ENCODE measurements at places on chromosomes 3 and 15.

DNA sequence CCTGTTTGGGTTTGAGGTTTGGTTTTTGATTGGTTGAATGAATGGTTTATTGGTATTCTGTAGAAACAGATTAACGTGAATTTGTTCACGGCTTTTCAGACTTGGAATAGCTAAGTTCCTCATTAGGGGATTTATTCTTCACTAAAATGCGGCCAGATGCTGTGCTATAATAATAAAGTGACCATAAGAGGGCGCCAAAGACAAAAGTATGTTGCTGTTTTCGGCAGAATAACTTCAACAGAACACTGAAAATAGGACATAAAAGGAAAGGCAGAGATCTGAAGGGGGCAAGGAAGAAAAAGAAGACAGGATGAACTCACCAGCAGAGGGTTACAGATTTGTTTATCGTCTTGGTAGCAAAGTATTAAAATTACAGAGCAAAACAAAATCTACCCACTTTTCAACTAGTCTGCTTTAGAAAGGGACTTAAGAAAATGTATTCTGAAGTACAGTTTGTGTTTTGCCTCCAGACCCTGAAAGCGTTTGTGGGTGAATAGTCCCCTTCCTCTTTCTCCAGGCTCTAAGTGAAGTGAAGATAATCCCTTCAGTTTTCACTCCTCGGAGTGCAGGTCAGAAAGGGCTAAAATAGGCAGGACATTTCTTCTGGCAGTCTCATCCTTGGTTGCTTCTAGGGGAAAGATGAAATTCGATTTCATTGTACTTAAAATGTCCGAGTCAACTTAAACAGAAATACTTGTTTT lies 147.6 kb downstream of the IL20RB start:
- DNase-seq: peak; percentile 28

- no peak for DNase-seq
Measured at GRCh38 chr3:43958005-43958770, 267.4 kb downstream of the ABHD5 start.

DNA sequence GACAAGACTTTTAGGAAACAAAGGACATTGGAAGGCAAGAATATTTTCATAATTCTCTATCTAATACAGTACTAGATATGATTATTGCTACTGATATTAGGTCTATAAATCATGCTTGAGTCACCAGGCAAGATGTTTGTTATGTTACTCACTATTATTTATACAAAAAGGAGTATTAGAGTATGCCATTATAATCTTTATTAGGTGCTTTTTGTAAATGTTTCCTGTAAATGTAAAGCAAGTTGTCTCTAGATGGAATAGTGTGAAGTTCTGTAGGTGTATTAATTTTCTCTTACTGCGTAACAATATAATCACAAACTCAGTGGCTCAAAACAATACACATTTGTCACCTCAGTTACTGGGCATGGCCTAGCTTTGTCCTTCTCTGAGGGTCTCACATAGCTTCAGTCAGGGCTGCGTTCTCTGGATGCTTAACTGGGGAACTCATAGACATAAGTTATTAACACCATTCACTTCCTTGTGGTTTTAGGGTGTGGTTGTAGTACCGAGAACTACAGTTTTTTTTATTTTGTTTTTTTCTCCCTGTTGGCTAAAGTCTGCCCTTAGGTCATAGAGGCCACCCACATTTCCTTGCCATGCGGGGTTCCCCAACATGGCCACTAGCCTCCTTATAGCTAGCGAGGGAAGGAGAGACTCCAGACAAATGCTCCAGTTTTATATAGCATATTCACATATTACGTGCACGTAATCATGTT lies 20.3 kb upstream of the MAP3K13 start:
- DNase-seq: no peak

- no peak for DNase-seq
Measured at GRCh38 chr3:43015572-43015971, 36.5 kb downstream of the GASK1A start.

GRCh38 chr3:60080648-60081047 lies 1030.8 kb upstream of the CFAP20DC start:
- DNase-seq: no peak

- DNase-seq: no peak
Measured at GRCh38 chr15:77486542-77487468, 66.1 kb downstream of the HMG20A start.

DNA sequence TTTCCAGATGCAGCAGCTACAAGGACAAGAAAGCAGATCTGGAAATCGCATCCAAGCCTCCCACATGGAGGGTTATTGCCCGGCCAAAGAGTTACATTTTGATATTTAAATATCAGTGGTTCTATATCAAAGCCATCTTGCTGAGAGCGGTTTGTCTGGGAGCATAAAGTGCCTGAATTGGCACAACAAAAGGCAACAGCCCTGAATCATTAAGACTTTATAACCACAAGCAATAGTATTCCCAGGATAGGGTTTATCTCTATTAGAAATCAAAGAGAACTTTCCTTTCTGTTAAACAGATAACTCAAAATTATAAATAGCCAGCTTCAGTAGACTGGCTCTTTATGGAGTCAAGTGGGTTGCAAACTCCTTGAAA lies 564.7 kb downstream of the ROBO1 start:
- no peak for DNase-seq

GRCh38 chr15:20348900-20349773 lies 192.5 kb downstream of the GOLGA6L6 start:
- peak; percentile 10 for DNase-seq
